Midbrain (tissue), 1 donor: ENCODE measurements at places on chromosomes 2 and 18.
A peak's percentile ranks its signal among the peaks of the same experiment; 100 is the strongest.

DNA sequence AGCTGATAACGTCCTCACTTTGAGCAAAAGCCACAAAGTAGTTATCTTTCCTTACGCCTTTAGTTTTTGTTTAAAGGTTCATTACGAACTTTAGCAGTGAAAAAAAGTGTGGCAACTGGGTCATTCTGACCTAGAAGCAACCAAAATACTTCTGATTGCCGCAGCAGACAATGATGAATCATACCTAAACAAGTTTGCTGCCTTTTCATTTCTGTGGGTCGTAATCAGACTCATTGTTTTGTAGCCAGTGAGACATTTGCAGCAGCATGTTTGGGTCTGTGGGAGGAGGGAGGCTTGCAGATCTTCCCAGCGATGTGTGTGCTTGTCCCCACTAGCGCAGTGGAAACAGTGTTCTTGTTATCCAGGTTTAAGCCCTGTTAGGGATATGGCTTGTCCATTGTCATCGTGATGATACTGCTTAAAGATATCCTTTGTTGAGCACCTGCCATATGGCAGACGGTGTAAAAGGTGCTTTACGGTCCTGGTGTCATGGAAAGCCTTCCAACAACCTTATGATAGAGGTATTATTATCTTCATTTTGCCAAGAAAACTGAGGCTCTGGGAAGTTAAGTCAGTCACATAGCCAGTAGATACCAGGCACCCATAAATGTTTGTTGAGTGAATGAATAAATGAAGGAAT, 1.3 kb upstream of the GREB1 start:
- DNase-seq = no peak

DNA sequence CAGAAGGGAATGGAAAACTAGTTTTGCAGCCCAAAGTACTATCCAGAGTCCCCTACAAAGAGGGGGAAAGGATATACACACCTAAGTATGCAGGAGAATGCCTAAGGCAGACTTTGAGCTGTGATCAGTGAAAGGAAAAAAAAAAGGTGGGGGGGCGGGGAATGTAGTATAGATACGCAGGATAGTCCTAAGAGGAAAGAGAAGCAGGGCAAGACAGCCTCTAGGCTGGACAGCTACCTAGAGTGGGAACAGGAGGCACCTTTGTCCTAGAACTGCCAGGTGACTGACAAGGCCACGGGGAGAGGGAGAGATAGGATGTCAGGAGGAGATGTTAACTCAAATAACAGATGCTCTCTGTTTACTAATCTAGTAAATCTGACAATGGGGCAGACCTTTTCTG, 6.0 kb downstream of the REEP1 start:
- DNase-seq = no peak

DNA sequence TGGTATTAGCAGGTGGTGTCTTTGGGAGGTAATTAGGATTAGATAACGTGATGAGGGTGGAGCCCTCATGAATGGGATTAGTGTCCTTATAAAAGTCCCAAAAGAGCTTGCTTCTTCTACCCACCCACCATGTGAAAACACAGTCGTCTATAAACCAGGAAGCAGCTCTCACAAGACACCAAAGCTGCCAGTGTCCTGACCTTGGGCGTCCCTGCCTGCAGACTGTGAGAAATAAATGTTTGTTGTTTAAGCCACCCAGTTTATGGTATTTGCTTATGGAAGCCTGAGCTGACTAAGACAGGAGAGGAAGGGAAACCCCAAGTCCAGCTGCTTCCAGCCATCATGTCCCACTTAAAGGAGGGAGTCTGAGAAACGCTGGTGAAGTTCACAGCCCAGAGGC, 13.6 kb downstream of the ADI1 start:
- no peak for DNase-seq

- no peak for DNase-seq
Observed at GRCh38 chr2:207144173-207144785, 21.5 kb downstream of the KLF7 start.

- peak; percentile 70 for DNase-seq
Observed at GRCh38 chr18:36296650-36297416, 680 bp upstream of the FHOD3 start.

- DNase-seq = peak; percentile 12
Observed at GRCh38 chr18:70289351-70290312, 787 bp downstream of the SOCS6 start.

DNA sequence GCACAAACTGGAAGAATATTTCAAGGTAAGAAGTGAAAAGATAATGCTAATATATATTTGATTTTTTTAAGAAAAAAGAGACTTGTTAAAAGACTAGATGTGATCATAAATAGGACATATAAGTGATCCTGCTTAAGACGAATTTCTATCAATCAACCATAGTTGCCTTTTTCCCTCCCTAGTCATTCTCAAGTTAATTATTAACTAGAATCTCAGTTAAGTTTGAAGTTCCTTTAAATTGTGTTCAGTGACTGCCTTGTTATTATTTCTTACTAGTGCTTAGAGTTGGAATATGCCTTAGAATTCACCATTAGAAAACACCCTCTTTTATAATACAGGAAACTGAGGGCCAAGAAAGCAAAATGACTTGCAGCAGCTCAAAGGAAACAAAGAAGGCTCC, 141.5 kb upstream of the SP5 start:
- DNase-seq = no peak

GRCh38 chr2:225173909-225174308, 131.6 kb upstream of the DOCK10 start:
- no peak for DNase-seq

DNA sequence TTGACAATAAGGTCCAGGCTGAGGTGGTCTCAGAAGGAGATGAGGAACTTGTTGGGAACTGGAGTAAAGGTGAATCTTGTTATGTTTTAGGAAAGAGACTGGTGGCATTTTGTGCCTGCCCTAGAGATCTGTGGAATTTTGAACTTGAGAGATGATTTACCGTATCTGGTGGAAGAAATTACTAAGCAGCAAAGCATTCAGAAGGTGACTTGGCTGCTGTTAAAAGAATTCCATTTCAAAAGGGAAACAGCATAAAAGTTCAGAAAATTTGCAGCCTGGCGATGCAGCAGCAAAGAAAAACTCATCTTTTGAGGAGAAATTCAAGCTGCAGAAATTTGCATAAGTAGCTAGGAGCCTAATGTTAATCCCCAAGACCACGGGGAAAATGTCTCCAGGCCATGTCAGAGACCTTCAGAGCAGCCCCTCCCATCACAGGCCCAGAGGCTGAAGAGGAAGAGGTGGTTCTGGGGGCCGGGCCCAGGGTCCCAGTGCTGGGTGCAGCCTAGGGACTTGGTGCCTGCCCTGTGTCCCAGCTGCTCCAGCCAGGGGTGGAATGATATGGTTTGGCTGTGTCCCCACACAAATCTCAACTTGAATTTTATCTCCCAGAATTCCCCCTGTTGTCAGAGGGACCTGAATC, 73.5 kb downstream of the FIGN start:
- no peak for DNase-seq

- no peak for DNase-seq
Observed at GRCh38 chr2:78870343-78870967, 155.0 kb upstream of the REG3G start.

DNA sequence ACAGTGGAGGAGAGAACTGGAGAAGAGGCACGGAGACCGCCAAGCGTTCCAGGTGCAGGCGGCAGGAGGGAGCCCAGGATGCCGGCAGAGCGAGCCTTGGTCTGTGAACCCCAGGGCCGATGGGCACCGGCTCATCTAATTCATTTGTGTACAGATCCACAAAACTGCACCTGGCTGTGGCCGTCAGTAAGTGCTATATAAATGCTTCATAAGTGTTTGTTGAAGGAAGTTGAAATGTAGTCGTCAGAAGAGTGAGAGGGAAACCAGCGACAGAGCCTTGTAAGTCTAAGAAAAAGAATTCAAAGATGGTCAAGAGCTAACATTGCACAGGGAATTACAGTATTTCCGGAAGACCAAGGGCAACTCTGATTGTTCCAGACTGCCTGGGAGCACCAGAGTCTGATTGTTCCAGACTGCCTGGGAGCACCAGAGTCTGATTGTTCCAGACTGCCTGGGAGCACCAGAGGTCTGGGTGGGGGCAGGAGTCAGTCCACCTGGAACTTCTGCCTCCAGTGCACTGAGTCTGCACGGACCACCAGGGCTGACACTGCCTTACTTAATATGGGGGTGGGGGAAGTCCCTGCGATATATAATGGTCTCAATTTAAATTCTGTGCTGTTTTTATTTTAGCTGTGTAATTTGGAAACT, 112.3 kb downstream of the BCL2 start:
- DNase-seq = no peak

DNA sequence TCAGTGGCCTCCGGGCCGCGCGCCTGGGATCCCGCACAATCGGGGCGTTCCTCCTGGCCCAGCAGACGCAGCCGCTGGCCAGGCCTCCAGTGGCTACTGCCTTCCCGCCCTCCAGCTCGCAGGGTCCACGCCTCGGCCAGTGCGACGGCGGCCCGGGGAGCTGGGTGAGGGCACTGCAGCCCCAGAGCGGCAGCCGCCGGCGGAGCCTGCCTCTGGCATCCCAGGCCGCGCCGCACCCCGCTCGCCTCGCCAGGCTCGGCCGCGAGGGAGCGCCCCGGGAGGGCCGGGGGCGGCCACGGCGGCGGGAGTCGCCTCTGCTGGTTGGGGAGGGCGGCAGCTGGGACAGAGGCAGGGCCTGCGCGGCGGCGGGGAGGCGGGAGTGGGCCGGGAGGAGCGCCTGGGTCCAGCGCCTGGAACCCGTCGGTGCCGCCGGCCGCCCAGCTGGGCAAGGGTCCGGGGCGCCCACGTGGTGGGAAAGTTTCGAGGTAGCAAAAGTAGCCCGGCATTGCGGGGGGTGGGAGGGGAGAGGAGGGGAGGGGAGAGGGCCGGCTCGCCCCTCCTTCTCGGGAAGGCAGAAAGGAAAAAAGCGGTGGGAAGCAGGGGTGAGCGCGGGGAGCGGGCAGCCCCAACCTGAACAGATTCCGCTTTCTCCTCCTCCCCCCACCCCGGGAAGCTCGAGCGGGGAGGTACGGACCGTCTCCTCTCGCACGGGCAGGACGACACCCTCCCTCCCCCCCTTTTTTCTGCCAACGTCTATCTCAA, 1.5 kb upstream of the INHBB start:
- DNase-seq = peak; percentile 68

DNA sequence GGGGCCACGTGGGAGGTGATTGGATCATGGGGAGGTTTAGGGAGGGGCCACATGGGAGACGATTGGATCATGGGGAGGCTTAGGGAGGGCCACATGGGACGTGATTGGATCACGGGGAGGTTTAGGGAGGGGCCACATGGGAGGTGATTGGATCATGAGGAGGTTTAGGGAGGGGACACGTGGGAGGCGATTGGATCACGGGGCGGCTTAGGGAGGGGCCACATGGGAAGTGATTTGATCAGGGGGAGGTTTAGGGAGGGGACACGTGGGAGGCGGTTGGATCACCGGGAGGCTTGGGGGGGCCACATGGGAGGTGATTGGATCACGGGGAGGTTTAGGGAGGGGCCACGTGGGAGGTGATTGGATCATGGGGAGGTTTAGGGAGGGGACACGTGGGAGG, 22.5 kb upstream of the SALL3 start:
- DNase-seq = no peak
